Osteoblast (primary cell): ENCODE measurements at places on chromosomes 11 and 22. TPM values are rescaled to one million over a fixed set of nuclear protein-coding genes. Genes with fewer than 3 reads are reported as not detected.

The MMP11 gene
- 23.5 and 41.3 TPM in 2 replicates for total RNA-seq

The NFAM1 gene
- total RNA-seq, result under 0.01 TPM in 2 replicates

The TSPAN18 gene
- total RNA-seq, result 3.2 and 5.8 TPM in 2 replicates

The MUC2 gene
- not detected in 2 replicates for total RNA-seq

The OR10D3 gene
- not detected in 2 replicates for total RNA-seq

The SLC22A12 gene
- total RNA-seq, result not detected in 2 replicates

The RFPL3 gene
- not detected in 2 replicates for total RNA-seq

The CRYBB2 gene
- not detected in 2 replicates for total RNA-seq

The DDX25 gene
- under 0.01 TPM in 1 of 2 replicates, not detected in the other for total RNA-seq
